H54 (cell line): ENCODE measurements at places on chromosomes 1 and 21.

- DNase-seq = no peak
Observed at GRCh38 chr1:204282761-204283221, 69.0 kb upstream of the GOLT1A start.

DNA sequence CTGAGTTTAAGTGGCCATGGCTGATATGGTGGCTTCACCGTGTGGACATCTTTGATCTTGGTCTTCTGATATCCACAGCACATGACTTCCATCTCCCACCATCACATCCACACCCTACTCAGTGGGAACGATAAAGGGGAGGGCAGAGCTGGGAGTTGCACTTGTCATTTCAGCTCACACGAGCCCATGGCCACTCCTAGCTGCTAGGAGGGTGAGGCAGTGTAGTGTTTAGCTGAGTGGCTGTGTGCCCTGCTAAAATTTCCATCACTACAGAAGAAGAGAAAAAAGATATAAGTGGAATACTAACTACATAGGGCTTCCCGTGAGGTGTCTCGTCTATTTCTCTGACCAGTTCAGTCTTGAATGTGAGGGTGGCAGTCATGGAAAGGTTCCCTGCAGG lies 123.3 kb upstream of the EDN2 start:
- DNase-seq = no peak

GRCh38 chr1:8174807-8175206 lies 143.1 kb upstream of the SLC45A1 start:
- DNase-seq = no peak

DNA sequence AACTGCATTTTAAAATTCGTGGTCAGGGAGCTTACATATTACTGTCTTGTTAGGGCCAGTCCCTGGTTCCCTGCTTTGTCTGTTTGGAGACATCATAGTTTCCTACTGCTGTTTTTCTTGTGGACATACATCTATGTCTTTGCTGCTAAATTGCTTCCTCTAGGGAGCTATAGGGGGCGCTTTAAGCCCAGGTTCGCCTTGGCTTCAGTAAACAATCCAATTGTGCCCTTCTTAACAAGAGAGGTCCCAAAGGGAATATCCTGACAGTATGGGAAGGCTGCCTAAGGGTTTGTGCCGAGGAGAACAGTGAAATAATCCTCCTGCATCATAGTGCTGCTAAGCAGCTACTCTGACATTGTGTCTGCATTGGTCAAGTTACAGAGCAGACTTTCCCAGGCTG lies 112.5 kb downstream of the USH2A start:
- peak; percentile 4 for DNase-seq

DNA sequence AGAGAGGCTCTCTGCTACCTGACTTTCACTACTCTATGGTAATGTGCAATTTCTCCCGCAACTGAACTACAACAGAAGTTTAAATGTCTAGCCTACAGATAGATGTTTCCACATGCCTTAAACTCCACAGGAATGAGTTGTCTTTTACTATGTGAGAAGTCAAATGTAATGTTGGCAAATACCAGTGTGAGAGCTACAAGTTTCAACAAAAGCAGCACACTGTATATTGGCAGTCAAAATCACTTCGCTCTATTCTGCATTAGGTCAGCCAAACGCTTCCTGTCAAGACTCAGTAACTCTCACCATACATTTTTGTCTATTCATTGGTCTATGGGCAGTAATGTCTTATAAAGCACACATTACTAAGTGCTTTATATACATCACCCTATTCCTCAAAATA lies 41.9 kb downstream of the LUZP1 start:
- DNase-seq = no peak
